ENCODE measurements at places on chromosomes 2 and 18.

DNA sequence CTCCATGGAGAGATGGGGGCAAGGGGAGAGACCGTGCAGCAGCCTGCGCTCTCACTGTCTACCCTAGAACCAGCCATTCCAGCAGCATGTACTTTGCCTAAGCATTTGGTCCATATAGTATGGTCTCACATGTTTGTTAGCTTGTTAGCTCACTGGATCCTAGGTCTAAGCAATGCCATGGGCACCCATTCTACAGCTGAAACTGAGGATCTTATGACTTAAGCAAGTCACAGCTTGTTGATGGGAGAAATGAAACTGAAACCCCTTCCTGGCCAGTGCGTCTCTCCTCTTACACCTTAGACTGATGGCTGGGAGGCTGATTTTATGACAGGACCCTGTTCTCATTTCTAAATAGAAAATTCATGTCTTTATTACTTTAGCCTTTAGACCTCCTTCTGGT is 90.1 kb downstream of the EPAS1 start:
- DNase-seq: no peak

GRCh38 chr2:36322108-36322507 is 33.5 kb upstream of the CRIM1 start:
- DNase-seq: no peak

- DNase-seq: no peak
These were observed 32.2 kb upstream of the REL start for GRCh38 chr2:60849187-60849586.

DNA sequence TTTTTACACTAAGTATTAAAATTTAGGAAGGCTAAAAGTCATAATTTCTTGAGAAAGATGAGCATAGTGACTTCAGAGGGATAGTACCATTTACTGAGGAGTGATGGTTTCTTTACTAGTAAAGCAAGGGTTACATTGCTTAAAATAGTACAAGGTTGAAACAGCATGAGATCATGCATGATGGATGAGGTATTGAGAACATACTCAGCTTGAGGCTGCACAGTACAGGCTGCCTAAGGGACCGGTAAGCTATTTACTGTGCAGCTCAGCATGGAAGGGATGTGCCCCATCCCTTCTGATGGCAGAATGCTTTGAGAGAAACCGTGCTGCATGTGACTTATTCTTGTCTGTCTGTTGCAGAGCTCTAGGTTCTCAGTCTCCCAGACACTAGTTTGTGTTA is 122.1 kb downstream of the EML6 start:
- no peak for DNase-seq

- DNase-seq: no peak
These were observed 127.0 kb upstream of the CCDC195 start for GRCh38 chr2:224843141-224843540.

DNA sequence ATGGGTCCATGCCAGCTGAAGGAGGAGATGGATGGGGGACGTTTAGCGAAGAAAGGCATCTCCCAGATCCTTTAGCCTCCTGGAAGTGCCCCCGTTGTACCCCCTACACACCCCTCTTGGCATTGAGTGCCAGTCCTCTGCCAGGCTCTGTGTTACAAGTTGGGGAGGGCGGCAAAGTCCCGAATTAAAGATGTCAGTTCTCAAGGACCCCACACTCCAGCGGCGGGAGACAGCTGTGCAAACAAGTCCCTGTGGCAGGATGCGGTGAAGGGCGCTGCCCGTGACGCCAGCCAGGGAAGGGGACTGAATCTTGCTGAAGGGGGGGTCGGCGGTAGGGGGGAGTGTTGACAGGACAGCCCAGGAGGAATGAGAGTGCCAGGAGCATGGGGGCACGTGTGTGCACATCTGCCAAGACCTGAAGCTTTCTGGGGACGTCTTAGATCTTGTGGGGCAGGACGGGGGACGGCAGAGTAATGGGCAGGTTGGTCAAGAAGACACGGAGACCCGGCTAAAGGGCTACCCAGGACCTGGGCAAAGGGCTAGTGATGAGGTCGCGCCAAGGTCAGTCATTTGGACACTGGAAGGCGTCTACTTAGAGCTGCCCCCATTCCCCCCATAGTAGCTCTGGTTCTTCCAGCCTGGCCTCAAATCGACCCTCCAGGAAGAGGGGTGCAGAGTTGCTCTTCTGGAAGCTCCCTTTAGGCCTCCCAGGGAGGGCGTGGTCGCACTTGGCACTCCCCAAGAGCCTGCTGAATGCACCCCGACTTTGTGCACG is 2.8 kb upstream of the CTDSP1 start:
- DNase-seq: no peak

GRCh38 chr2:185291035-185291647 is 447.5 kb upstream of the FSIP2 start:
- DNase-seq: no peak

DNA sequence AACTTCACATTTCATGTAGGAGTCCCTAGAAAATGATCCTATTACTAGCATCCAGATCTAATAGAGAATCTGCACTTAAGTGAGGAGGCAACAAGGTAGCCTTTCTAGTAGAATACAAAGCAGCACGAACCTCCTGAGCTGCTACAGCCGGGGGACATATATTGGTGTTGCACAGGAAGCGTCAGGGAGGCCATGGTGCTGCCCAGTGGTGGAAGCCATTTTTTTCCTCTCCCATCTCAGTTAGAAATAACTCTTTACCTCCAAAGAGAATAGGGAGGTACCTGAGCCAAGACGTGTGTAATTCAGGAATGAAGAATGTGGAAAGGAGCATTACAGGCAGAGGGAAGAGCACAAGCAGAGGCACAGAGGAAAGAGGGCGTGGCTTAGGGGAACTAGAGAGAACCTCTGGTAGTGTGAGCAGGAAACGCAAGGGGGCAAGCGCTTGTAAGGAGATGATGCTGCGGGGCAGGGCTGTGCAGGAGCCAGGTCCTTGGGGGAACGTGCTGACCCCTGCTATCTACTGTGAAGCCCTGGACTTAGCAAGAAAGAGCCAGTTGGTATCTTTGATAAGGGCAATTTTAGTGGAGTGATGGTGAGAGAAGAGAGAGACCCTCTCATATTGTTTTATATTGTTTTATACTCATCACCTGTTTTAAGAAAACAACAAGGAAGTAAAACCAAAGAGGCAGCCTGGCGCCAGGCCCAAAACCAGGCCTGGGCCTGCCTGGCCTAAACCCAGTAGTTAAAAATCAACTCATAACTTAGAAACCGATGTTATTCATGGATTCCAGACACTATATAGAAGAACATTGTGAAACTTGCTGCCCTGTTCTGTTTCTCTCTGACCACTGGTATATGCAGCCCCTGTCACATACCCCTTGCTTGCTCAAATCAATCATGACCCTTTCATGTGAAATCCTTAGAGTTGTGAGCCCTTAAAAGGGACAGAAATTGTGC is 50.0 kb upstream of the TTC39C start:
- peak; percentile 43 for DNase-seq

GRCh38 chr2:80711915-80712314 is 407.4 kb upstream of the LRRTM1 start:
- DNase-seq: no peak

DNA sequence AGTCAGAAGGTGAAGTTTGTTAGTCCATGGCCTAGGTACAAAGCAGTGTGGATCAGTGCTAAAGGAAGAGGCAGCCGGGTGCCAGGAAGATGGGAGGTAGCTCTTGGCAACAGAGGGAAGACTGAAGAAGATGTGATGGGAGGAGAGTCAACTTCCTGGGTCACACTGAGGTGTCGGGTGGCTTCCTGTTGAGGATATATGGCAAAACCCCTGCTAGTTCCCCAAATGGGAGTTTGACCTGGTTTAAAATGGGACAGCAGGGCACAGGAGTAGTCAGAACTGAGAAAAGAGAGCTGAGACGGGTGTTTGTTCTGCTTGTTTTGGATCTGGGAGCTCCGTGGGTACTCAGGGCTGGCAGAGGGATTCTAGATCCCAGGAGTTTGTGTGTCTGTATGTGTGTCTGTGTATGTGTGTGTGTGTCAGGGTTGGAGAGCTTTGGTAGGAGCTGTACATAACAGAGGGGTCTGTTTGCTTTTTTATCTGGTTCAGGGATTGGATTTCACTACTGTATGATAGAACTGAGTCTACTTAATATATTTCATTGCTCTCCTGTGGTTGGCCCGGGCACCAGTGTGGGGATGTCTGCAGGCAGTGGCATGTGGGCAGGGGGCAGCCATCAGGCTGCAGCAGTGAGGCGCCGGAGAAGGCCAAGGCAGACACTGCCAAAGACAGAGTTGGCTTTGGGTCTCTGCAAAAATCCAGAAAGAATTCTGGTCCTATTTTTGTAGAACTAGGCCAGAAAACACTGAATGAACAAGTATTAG is 17.1 kb downstream of the MXD1 start:
- DNase-seq: no peak

All from stimulated activated CD8-positive, alpha-beta memory T cell treated with anti-CD3 and anti-CD28 coated beads, Interleukin-12 subunit alpha, Interleukin-12 subunit beta, amount 100 ng/mL, for 1 hour (primary cell).